Activated naive CD4-positive, alpha-beta T cell treated with Interleukin-2 at 50 U/mL for 16 hours (primary cell): ENCODE measurements at places on chromosomes 5 and 9.

GRCh38 chr9:111805830-111806241 lies 11.1 kb upstream of the SHOC1 start:
- no peak for DNase-seq

DNA sequence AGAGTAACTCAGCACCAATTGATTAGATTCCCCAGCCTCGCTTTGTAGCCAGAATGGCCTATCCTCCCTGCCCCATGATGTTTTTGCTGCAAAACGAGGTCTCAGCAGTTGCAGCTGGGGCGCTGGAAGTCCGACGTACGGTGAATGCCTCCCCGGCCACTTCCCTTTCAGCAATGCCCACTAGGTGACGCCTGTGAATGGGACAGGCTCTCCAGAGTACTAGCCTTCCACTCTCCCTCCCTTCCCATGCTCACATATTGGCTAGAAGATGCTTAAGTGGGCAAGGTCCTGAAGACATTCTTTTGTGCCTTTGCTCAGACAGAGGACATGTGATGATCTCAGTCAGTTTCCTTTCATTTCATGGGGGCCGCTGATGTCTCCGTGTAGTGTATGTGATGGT lies 50.8 kb downstream of the DMRT2 start:
- DNase-seq, result no peak

DNA sequence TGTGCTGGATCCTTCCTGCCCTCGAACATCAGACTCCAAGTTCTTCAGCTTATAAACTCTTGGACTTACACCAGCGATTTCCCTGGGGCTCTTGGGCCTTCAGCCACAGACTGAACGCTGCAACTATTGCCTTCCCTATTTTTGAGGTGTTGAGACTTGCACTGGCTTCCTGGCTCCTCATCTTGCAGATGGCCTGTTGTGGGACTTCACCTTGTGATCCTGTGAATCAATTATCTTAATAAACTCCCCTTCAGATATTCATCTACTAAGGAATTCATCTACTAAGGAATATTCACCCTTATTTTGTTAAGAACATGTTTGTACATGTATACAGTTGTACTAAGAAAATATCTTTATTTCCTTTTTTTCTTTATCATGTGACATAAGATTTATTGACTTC lies 1079.7 kb downstream of the CDH12 start:
- DNase-seq, result no peak

DNA sequence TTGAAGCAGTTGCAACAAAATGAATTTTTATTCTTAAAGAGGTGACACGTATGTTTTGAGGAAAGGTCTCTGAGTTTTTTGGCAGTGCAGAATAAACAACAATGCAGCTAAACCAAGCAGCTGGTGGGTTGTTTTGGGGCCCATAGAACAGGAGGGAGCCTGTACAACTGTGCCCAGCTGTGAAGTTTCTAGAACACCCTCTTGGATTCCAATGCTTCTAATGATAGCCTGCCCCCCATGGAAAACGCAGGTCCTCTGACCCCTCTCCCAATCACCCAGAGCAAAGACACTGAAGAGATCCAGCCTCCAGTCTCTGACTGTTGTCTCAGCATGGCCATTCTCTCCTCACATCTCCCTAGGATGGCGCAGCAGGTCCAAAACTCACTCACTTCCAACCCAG lies 150.9 kb downstream of the MARCHF11 start:
- DNase-seq, result no peak

DNA sequence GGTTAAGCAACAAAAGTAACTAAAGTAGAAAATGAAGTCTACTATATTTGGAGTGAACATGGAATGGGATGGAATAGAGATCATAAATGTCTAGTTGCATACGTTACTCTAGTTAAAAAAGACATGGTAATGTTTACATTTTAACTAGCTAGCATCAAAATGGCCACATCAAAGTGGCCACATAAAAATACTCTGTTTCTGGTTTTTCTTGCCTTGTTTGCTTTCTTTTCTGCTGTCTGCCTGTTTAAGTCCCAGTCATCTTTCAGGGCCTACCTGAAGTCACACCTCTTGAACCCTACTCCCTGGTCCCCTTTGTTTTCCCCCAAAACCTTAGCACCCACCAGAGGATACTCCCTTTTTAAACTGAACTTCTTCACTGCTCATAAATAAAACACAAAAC lies 6.4 kb upstream of the KIF2A start:
- no peak for DNase-seq

DNA sequence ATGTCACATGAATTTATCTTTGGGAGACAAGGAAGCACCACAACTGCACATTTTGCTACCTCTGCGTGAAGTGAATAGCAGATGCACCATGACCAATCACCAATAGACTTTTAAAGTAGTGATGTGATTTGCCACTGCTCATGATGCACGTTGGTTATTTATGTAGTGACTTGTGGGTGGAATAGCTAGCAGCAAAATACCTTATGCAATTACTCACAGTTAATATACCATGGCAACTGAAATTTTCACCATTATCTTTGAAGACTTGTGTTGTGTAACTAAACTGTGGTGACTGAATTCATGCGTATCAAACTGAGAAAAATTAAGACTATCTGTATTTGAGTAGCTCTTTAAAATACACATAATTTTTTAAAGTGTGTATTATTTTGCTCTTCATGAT lies 46.2 kb upstream of the TUSC1 start:
- no peak for DNase-seq

GRCh38 chr5:42390115-42390514 lies 33.1 kb upstream of the GHR start:
- DNase-seq, result no peak

DNA sequence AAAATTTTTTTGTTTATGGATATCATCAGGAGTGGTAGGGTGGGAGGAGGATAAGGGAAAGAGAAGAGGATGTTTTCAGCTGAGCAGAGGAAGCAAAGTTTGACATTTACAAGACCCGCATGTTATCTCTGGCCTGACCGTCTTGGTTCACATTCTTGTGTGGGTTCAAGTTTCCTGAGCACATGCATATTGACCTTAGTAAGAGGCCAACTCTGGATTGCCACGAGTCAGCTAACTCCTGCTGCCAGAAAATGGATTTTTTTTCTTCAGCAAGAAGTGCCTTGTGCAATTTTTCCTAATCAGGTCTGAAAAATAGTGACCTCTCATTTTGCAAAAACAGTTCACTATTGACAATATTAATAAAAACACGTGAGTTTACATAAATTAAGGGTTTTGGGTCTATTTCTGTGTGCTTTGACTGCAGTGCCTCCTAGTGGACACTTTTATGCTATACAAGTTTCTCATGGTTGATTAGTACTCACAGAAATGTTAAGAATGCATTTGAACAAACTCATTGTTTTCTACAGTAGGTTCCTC lies 27.1 kb upstream of the BASP1 start:
- DNase-seq, result no peak

DNA sequence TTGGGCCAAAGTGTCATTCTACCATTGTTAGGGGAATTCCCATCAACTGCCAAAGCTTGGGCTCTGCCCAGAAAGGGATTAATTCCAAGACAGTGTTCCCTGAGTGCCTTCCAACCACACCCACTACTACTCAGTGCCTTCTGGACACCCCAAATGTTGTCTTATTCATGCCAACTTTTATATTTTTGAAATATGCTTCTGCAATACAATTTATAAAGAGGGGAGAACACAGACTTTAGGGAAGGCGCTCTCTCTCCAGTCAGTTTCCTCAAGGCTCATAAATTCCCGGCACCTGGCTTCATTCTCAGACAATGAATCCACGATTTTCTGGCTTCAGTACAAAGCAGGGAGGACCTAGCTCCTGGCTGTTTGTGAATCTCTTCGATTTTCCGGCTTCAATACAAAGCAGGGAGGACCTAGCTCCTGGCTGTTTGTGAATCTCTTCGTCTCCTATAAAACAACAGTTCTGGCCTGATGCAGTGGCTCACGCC lies 120.1 kb upstream of the MYO10 start:
- no peak for DNase-seq

- no peak for DNase-seq
Measured at GRCh38 chr5:54301220-54301619, 9.2 kb downstream of the ARL15 start.

GRCh38 chr5:50463726-50464125 lies 22.6 kb upstream of the EMB start:
- no peak for DNase-seq
